ENCODE measurements at places on chromosomes 4 and X. TPM values are rescaled to one million over a fixed set of nuclear protein-coding genes. Genes with fewer than 3 reads are reported as not detected.

POLN gene
- total RNA-seq: 4.8 TPM

SRPX gene
- total RNA-seq: 432 TPM

STOX2 gene
- 6.5 TPM for total RNA-seq

DCAF12L2 gene
- total RNA-seq: not detected

BEND2 gene
- not detected for total RNA-seq

CT45A3 gene
- not detected for total RNA-seq

SRPX2 gene
- 198 TPM for total RNA-seq

DNA sequence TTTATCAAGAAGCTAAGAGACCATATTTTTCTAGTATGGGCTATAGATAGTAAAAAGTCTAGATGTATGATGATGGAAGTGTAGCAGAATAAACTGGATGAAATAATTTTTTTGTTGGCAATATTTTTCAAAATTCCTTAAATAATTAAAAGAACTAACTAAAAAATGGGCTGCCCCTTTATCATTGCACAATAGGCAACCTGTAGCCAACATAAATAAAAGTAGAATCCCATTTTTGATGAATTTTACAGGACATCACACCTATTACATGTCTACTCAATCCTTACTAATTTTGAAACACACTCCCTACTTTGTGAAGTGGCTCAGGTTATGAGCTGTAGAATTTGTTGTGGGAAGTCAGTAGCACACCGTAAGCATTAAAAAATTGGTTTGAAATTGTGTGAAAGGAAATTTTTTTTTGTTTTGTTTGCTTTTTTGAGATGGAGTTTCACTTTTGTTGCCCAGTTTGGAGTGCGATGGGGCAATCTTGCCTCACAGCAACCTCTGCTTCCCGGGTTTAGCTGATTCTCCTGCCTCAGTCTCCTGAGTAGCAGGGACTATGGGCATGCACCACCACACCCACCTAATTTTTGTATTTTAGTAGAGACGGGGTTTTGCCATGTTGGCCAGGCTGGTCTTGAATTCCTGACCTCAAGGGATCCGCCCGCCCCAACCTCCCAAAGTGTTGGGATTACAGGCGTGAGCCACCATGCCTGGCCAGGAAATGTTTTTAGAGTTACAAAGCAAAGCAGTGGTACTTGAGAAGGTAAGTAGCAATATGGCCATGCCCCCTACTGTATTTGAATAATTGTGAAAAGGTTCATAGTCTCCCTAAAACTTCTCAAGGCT lies 8.9 kb upstream of the RUFY3 start:
- no peak for DNase-seq

DNA sequence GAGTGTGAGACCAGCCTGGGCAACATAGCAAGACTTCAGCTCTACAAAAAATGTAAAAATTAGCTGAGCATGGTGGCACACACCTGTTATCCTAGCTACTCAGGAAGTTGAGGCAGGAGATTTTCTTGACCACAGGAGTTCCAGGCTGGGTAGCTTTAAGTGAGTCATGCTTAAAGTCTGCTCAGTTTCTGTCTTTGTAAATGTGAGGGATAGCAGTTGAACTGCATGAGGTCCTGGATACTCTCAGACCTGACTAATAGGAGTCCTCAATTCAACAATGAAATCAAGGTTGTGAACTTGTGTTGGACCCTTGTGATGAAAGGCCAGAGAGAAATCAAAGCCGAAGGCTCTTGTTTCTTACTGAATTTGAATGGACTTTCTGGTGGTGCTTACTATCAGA lies 45.2 kb downstream of the STARD8 start:
- no peak for DNase-seq

GRCh38 chr4:145703850-145704497 lies 24.0 kb downstream of the C4orf51 start:
- DNase-seq: no peak

- DNase-seq: no peak
These were observed 32.1 kb downstream of the RAP1GDS1 start for GRCh38 chr4:98293104-98293887.

DNA sequence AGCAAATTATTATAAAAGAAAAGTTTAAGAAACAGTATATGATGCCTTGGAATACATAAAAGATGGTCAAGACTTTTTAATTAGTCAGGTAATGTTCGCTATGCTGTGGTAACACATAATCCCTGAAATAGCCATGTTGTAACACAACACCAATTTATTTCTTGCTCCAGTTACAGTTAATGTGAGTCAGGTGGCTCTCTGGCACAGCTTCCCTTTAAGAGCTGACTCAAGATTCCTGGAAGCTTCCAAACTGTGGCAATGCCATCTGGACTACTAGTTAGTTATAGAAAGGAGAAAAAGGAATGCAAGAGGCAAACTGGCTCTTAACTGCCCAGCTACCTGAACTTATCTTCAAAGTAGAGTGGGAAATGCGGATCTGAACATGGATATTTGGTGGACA lies 210.5 kb downstream of the CHM start:
- no peak for DNase-seq

DNA sequence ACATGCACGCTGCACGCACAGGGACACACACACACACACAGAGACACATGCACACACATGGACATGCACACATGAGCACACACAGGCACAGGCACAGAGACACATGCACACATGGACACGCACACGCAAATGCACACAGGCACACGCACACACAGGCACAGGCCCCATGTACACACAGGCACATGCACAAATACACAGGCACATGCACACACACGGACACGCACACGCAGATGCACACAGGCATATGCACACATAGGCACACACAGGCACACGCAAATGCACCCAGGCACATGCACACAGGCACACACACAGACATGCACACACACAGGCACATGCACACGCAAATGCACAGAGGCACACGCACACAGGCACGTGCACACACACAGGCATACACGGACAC lies 30.3 kb upstream of the HTRA3 start:
- DNase-seq: no peak

GRCh38 chr4:183960046-183960420 lies 54.9 kb downstream of the STOX2 start:
- DNase-seq: no peak

GRCh38 chr4:105460306-105460705 lies 13.6 kb downstream of the PPA2 start:
- DNase-seq: no peak

DNA sequence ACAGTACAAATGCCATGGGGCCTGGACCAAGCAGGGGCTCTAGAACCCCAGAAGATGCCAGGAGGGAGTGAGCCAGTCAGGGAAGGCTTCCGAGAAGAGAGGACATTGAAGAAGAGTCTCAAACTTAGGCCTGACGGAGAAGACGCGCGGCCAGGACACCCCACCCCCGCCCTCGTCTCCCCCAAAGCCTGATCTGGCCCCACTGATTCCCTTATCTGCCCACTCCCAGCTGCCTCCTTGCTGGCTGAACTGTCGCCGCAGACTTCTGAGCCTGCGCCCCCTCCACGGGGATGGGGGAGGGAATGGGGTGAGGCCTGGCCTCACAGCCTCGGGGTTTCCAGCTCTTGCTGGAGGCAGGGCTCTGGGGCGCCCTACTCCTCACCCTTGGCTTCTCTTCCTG lies 3.6 kb upstream of the GATA1 start:
- DNase-seq: no peak

GRCh38 chrX:1485033-1485432 lies 32.3 kb upstream of the ASMTL start:
- no peak for DNase-seq

GRCh38 chrX:118062817-118063615 lies 53.6 kb downstream of the KLHL13 start:
- DNase-seq: no peak

- DNase-seq: no peak
These were observed 259.5 kb downstream of the RCHY1 start for GRCh38 chr4:75254745-75255144.

DNA sequence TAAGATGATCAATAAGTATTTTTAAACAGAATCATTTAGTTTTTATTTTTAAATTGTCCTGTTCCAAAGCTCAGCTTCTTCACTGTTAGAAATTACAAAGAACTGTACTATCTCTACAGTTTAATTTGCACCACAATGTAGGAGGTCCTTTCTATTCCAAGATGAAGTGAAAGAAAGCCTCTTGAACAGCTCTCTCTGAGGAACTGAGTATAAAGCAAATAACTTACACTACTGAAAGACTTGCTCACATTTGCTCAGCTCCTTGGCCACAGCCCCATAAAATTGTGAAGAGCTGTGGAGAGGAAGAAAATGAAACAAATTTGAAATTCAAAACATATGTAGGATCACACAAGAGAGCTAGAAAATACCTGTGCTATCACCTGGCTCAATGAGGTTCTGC lies 68.6 kb downstream of the ENPEP start:
- DNase-seq: no peak

DNA sequence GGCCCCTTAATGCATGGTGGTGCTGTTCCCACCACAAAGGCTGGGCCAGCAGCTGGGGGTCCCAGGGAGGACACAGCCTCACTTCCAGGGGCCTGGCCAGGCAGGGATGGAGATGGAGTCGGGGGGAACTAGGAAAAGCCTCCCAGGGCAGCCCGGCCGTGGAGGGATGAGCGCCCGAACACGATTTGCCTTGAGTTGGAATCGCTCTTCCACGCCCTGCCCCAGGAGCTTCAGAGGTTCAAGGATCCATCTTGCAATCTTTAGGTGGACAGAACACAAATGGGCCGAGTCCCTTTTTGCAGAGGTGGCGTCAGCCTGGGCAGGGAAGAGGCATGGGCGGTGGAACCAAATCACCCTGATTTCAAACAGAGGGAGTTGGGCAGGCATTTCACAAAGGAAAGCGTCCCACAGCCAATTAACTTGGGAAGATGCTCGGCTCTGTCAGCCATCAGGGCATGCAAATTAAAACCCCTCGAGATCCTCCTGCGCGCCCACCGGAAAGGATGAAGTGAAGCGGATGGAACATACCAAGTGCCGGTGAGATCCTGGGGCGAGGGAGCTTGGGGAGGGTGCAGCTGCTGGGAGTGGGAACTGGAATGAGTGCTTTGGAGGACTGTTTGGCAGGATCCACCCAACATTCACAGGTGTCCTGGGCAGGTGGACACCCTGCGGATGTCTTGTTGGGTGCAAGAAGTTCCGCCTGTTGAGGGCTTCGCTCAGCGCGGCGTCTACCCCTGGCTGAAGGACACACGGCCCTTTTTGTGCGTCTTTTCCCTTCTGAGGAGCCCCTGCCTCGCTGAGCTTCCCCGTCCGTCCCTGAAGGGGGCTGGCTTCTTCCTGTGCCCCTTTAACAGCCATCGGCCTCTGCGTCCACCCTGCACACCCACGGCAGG lies 75.7 kb downstream of the HTRA3 start:
- DNase-seq: no peak

DNA sequence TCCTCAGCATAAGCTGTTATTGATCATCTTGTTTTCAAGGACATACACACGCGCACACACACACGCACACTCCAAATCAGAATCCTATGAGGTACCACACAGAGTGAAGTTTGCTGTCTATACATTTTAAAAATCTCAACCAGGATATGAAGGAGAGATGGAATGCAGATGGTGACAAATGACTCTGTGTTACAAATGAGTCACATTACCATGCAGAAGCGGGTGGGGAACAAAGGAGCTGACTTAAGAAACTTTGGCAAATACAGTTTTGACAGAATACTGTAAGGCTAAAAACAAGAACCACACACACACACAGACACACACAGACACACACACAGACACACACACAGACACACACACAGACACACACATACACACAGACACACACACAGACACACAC lies 81.7 kb downstream of the RELL1 start:
- no peak for DNase-seq

DNA sequence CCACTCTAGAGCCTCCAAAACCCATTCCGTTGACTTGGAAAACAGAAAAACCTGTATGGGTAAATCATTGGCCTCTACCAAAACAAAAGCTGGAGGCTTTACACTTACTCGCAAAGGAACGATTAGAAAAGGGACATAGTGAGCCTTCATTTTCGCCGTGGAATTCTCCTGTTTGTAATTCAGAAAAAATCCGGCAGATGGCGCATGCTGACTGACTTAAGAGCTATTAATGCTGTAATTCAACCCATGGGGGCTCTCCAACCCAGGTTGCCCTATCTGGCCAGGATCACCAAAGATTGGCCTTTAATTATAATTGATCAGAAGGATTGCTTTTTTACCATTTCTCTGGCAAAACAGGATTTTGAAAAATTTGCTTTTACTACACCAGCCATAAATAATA lies 60.8 kb downstream of the ZNF732 start:
- no peak for DNase-seq

DNA sequence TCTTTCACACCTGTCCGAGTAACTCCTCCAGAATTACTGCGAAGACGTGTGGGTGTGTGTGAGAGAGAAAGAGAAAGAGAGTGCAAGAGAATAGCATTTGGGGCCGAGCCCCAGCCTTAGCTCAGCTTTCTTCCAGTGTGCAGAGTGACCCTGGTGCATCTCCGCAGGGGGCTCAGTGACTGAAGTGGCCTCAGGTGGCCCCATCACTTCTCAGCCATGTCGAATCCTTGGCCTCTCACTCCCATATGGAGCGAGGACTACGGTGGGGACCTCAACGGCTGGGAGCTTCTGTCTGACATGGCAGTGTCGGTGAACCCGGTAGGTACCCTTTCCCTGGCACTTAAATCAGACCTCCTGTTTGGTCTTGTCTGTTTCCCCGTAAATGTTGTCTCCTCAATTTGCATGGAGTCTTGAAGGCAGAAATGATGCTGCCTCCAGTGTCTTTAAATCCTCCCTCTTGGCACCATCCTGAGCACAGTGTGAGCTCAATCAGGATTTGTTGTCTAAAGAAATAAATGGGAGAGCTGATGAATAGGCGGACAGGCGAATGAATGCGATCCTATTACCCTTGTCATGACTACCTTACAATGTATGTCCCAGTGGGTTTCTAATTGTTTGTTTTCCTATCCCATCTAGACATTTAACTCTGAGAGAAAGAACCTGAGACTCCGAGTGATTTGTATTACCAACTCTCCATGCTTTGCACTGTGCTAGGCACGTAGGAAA lies 305.9 kb downstream of the AFF2 start:
- no peak for DNase-seq

DNA sequence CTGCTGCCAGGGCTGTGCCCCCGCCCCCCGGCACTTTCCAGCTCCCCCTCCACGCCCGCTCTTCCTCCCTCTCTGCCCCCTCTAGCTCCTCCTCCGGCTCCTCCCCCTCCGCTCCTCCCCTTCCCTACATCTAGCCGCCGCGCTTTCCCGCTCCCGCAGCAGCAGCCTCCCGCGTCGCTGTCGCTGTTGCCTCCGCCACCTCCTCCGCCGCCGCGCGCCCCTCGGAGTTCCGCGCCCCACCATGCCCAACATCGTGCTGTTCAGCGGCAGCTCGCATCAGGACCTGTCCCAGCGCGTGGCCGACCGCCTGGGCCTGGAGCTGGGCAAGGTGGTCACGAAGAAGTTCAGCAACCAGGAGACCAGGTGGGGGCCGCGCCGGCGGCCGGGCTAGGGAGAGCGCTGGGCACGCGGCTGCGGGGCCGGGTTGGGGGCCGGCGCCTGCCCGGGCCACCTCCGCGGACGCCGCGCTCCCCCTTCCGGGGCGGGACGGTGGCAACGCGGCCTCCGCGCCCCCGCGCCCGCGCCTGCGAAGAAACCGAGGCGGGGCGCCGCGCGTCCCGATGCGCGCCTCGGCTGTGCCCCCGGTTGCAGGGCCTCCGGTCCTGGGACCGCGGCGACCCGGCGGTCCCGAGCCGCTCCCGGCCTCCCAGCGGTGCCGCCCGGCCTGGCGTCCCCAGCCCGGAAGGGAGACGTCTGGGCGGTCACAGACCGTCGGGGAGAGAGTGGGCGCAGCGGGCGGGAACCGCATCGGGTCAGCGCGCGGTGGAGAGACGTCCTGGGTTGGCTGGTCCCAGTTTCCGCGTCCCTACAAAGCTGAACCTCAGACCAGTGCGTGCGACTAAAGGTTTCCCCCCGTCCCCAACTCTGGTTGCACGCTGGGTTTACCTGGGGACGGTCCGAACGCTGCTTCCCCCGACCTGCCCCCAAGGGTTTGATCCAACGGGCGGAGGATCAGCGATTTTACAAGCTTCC lies at the start of gene PRPS2:
TSS of gene PRPS2 (plus strand) at position 156 of the 972 bp plus-strand sequence. CDS start at position 242, 86 bp downstream.
- DNase-seq: peak; percentile 33

- no peak for DNase-seq
These were observed 7.9 kb upstream of the HMX1 start for GRCh38 chr4:8879574-8879973.

Data from omental fat pad (tissue), 4 donors.